ENCODE measurements at places on chromosomes 12 and 14.

GRCh38 chr14:56902385-56902784, 92.1 kb upstream of the OTX2 start:
- no peak for DNase-seq

DNA sequence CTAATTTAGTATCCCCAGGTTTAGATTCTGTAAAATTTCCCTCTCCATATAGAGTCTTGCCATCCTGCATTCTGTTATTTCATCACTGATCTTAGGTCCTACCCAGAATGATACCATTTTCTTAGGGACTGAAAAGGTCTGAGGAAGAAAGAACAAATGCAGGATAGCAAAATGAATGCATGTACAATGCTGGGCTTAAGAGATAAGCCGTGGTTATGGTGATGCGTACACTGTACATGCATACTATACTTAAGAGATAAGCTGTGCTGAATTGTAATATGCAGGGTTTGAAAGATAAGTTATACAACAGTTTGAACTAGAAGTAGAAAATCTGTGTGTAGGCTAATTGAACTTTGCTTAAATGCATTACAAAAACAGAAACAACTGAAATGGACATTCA, 416.2 kb downstream of the C12orf50 start:
- no peak for DNase-seq

- DNase-seq: no peak
Measured at GRCh38 chr14:58362798-58363412, 32.8 kb upstream of the TOMM20L start.

DNA sequence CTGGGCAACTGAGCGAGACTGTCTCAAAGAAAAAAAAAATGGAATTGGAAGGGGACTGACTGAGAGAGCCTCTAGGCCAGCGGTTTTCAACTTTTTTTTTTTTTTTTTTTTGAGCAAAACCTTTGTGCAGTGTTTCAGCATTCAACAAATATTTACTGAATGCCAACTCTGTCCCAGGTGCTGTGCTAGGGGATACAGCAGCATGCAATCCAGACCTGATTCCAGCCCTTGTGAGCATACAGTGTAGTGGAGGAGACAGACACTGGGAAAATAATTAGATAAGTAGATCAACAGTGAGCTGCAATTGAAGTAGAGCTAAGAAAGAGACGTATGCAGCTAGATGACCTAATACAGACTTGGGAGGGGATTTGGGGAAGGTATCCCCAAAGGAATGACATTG, 23.8 kb upstream of the LTBP2 start:
- no peak for DNase-seq

Data from sciatic nerve (tissue), 2 donors.